A673 (cell line): ENCODE measurements at places on chromosomes 12 and 14.
A peak's percentile ranks its signal among the peaks of the same experiment; 100 is the strongest.

GRCh38 chr14:68753690-68754089 lies 39.2 kb downstream of the ZFP36L1 start:
- peak; percentile 39 for DNase-seq

DNA sequence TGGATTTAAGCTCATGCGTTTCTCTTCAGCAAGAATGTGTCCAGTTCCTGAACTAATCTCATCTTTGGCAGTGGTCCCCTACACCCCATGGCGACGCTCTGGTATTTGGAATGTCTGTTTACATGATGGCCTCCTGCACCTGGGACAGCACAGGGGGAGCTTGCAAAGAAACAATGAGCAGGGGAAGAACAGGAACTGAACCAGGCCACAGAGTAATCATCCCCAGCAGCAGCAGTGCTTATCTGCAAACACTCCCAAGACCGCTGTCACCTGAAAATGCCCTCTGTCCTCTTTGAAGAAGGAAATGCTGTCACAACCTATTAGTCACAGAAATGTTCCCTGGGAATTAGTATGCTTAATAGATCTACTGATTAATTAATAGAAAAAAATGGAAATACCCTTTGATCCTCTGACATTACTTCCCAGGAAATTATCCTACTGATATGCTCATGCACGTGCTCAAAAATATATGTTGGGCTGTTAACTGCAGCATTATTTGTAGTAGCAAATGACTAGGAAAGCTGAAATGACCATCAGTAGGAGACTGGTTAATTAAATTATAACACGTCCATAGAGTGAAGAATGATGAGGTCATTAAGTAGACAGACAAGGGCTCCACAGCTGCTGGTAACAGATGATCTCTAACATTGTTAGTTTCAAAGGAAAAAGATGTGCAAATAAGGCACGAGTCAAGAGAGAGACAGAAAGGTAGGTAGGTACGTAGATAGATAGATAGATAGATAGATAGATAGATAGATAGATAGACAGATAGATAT lies 279.3 kb upstream of the FLRT2 start:
- DNase-seq, result no peak

GRCh38 chr14:39233680-39234326 lies at the start of gene MIA2:
Gene MIA2 (plus strand): TSS chr14:39233915. CDS start chr14:39234115, 200 bp downstream.
- no peak for DNase-seq

DNA sequence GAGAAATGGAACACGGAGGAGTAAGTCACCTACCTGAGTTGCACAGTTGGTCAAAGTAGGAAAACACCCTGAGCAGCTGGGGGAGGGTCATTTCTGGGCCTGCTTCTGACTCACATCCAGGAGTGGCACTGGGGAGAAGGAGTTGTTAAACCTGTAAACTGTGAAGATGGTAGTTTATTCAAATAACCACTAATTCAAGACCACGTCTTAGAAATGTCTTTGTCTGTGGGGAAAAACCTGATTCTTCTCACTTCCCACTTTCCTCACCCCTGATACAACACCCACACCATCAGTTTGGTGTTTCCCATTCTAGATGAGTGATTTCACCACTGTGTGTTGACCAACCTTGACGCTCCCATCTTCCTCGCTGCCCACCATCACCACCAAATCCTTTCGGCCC lies 207.1 kb downstream of the ANO4 start:
- no peak for DNase-seq

DNA sequence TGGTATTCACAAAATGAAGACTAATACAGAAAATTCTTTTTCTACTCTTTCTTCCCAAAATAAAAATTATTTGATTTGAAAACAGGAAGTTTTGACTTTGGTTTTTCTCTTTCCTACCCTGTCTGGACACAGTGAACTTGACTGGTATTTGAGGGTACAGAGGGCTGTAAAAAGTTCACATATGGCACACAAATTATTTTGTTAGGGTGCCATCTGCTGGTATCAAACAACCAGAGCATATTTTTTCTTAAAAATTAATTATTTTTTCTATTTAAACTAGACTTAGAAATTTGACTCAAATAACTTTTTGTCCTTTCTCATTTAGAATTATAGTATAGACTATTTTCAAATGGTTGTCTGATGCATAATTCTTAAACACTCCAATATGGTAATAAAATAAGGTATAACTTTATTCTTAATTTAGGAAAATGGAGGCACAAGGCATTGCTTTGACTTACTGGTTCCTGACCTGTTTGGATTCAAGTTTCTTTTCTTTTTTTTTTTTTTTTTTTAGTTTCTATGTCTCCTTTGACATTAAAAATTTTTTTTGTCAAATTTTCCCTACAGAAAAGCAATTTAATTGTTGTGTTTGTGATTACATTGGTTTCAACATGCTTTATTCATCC lies 390.6 kb downstream of the PRKD1 start:
- DNase-seq, result peak; percentile 21

- no peak for DNase-seq
Measured at GRCh38 chr14:100673807-100674154, 52.9 kb upstream of the DLK1 start.

DNA sequence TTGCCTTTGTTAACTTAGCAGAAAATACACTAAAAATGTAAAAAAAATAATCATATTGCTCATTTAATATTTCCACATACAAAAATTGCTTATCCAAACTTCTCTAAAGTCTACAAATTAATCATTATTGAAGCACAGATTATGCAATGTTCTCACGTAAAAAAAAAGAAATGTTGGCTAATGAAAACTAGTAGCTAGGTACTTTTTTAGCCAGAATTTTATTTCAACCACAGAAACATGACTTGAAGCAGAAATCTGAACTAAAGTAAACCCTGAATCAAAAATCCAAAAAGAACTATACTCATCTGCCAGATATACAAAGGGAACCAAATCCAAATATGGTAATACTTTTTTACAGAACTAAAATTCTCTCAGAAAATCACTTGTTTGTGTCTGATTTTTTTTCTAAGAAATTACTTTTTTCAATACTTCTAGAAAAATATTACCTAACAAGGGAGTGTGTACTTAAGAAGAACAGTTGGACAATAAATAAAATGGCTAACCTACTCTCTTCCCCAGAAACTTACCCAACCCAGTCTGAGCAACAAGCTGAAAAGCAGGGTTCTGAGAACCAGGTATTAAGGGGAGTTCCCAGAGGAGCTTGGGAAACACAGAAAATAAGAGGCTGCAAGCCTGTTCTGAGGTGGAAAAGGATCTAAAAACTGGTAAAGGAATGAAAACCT lies 78.4 kb upstream of the RAP1B start:
- DNase-seq, result no peak

- DNase-seq, result peak; percentile 34
Measured at GRCh38 chr12:52007158-52007921, 594 bp downstream of the TAMALIN start.

DNA sequence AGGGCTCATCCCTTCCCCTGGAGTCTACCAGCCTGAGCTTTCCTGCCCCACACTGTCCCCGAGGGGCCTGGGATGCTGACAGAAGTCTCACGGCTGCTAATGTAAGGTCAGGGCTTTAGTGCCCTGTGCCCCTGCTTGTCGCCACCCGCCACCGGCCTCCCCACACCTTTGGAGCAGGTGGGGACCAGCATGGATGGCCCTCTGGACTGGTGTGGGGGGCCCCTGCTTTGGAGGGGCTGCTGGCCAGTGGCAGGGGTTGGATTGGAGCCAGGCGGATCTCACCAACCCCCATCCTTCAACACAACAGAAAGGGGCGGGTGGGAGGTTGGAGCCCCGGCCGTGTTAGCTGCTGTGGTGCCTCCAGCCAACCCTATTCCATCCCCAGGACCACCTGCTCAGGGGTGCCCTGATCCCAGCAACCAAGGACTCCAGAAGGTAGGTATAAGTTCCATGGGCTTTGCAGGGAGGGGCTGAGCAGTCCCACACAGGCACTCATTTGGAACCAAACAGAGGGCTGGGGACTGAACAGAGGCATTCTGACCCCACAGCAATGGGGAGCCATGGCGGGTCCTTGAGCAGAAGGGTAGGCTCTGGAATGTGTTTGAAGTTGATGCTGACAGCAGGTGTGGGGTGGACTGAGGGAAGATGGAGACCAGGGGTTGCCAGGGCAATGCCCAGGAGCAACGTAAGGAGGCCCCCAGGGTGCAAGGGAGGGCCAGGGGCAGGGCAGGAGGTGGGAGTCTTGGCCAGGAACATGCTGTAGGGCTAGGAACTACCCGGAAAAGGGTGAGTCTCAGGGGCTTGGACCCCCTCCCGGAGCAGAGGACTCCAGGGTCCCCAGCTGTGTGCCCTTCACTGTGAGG lies 145.1 kb upstream of the C14orf180 start:
- DNase-seq, result no peak

GRCh38 chr14:81415781-81416180 lies 15.7 kb upstream of the STON2 start:
- no peak for DNase-seq
